ENCODE measurements at places on chromosomes 1 and 21.

GRCh38 chr1:117138106-117138505 lies 16.6 kb upstream of the TRIM45 start:
- no peak for DNase-seq

DNA sequence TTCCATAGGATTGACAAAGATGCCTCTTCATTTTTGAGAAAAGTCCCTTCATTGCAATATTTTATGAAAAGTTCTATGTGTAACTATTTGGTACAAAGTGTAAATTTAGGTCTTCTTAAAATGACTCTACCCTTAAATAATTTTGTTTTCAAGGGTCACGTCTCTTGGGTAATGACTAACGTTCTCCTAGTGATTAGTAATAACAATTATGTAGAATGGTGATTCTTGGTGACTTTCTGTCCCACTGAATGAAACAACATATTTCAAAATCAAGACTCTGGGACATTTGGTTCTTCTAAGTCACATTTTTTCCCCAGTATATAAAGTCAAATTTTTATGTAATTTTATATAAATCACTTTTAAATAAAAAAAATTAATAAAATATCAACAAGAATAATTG lies 277.5 kb upstream of the ADAMTS5 start:
- no peak for DNase-seq

DNA sequence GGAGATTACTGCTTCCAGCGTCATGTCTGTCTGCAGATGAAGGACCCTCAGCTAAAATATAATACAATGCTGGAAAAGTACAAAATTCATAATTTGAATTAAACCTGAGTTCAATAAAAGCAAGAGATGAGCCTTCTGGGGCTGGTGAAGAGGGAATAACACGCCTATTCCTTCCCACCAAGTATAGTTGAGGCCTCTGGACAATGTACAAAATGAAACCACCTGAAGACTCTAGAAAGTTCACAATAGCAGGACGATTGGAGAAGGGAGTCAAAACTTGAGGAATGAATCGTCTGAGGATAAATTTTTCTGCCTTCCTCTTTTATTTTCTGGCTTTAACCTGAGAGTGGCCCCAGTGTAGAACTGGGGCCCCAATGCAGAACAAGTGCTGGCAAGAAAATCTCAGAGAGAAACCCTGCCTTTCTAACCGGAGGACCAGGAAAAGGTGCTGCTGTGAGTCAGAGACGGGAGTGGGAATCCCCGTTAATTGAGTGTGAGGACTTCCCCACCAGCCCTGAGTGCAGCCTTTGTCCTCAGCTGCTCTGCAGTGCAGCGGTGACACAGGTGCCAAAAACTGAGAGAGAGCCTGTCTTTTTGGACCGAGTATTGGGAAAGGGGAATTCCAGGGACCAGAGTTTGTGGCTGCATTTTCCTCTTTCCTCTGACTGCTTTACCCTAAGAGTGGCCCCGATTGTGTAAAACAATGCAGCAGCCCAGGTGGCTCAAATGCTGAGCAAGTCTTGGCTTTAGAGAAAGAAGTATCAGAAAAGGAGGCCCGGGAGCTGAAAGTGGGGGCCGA lies 264.9 kb downstream of the DYRK1A start:
- no peak for DNase-seq

DNA sequence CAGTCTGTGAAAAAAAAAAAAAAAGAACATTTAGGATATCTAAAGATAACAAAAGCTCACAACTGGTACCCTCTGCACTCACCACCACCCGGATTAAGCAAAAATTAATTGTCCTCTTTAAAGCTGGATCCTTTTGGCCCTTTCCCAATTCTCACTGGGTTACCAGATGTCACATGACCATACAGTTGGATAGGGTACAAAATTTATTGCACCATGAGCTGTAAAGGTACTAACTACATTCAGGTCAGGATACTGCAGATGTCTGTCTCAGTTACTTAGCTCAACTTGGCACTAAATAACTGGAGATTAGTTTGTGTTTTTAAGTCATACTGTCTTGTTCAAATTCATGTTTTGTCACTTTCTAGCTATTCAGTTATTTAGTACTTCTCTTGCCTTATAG lies 96.3 kb downstream of the GPATCH2 start:
- DNase-seq = no peak

GRCh38 chr1:230189341-230189740 lies 122.3 kb downstream of the GALNT2 start:
- no peak for DNase-seq

DNA sequence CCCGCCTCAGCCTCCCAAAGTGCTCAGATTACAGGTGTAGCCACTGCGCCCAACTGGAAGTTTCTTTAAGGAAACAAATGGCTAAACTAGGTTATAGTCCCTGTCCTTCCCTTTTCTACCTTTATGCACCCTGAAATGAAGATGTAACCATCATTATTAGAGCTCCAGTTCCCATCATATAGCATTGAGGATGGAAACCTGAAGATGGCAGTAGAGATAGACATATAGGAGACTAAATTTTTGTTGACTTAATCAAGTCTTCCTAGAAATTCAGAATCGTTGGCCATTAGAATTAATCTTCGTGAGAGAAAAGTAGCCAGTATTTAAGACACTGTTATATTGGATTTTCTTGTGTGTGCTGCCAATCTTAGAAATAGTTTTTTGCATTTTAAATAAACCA lies 1016.3 kb upstream of the NCAM2 start:
- DNase-seq = no peak

GRCh38 chr1:147651466-147651865 lies 18.9 kb downstream of the ACP6 start:
- DNase-seq = no peak

DNA sequence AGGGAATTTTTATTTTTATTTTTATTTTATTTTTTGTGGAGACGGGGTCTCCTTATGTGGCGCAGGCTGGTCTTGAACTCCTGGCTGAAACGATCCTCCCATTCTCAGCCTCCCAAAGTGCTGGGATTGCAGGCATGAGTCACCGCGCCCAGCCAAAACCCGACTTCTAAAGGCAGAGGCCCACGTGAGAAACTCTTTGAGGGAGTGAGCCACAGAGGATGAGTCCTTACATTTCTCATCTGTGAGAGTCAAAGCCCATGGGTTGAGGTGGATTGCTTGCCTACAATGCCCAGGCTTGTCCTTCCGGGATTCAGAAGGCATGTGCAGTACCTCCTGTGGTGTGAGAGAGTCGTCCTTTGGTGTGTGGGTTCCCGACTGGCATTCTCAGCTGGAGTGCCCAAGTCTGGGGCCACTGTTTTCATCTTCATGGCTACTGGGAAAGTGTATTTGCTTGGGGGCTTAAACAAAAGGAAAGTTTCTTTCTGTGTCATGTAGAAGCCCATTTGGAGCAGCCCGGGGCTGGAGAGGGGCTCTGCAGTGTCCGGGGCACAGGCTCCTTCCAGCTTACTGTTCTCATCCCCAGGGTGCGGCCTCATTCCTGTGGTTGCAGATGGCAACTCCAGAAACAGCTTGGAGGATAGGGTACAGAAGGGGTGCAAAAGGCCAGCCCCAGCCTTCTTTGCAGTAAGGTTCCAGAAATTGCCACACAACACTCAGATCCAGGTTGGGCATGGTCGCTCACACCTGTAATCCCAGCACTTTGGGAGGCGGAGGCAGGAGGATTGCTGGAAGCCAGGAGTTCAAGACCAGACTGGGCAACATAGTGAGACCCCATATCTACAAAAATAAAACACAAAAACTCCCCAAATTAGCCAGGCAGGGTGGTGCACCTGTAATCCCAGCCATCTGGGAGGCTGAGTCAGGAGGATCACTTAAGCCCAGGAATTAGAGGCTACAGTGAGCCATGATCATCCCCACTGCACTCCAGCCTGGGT lies 29.4 kb upstream of the CSF3R start:
- DNase-seq = no peak

- no peak for DNase-seq
Observed at GRCh38 chr1:92834617-92835016, 2.8 kb downstream of the RPL5 start.

DNA sequence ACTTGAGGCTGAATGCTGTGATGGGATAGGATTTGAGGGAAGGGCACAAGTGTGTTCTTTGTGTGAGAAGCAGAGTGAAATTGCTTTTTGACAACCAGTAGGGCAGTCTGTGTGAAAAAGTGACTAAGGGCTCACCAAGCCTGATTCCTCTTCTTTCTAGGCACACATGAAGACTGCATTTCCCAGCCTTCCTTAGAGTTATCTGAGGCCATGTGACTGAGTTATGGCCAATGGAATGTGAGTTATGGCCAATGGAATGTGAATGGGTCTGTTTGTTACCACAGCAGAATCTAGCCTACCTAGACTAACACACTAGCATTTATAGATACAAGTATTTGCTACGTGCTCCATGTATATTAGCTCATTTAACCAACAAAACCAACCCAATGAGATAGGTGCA lies 35.3 kb upstream of the DIRAS3 start:
- DNase-seq = no peak

DNA sequence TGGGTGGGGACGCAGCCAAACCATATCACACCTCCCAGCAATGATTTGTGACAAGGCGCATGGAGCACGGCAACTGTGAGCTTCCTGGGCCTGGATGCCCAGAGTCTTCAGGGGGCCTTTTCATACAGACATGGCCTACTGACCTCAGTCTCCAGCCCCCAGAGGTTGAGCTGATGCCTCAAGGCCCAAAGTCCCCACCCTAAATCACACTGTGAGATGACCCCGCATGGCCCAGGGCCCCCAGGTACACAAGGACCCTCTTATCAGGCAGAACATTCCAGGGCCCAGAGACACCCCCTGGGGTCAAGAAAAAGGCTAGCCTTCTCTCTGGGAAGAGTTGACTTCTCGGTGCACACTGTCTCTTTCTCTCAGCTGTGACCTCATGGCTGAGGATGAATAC lies 179.7 kb upstream of the C1orf174 start:
- no peak for DNase-seq

DNA sequence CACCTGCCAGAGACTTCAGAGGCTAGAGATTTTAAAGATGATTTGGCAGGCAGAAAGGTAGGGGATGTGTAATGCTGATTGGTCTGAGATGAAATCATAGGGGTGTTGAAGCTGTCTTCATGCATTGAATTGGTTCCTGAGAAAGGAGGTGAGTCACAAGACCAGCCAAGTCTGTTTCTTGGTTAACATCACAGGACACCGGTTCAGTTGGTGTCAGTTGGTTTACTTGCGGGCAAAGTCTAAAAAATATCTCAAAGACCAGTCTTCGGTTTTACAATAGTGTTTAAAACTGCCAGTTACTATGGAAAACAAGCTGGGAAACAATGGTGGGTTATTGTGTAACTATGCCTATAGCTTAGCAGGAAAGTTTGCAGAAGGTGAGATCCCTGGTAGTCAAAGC lies 305.9 kb downstream of the BARHL2 start:
- no peak for DNase-seq

DNA sequence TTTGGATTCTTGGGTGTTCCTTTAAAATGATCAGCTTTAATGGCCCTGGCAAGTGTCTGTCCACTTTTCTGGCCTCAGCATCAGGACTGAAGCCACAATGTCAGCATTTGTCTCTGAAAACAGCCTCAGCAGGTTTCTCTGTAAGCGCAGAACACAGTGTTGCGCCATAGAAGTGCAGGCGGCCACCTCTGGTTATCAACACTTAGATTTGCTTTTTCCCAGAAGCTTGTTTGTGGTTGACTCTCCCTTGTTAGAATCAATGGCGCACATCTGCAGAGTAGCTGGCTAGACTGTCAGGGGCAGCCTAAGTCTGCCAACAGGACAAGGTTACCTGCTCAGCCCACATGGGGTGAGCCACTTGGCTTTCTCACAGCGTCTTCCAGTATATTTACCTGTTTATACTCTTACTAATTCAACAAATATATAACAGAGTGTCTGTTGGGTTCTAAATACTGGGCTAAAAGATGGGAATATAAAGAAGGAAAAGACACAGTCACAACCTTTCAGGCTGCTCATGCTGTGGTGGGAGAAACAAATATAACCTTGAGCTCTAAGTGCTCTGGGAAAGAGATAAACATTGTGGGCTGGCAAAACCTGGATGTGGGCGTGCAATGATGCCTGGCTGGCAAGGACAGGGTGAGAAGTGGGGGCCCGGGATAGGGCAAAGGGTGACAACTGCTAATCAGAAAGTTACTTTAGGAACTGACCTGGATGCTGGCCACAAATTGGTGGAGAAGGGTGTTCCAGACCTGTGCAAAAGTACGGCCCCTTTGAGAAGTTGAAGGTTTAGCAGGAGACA lies 149.3 kb upstream of the KIAA0040 start:
- DNase-seq = no peak

DNA sequence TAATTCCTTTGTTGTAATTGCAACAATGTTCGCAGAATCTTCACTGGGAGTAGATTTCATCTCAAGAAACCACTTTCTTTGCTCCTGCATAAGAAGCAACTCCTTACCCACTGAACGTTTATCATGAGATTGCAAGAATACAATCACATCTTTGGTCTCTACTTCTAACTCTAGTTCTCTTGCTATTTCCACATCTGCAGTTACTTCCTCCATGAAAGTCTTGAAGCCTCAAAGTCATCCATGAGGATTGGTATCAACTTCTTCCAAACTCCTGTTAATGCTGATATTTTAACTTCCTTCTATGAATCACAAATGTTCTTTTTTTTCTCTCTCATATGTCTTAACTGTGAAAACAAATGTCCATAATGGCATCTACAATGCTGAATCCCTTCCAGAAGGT lies 118.6 kb upstream of the RAB4A start:
- DNase-seq = no peak

GRCh38 chr21:33206771-33207281 lies 22.9 kb upstream of the IFNAR2 start:
- DNase-seq = no peak

- no peak for DNase-seq
Observed at GRCh38 chr1:78072216-78072615, 26.4 kb downstream of the GIPC2 start.

DNA sequence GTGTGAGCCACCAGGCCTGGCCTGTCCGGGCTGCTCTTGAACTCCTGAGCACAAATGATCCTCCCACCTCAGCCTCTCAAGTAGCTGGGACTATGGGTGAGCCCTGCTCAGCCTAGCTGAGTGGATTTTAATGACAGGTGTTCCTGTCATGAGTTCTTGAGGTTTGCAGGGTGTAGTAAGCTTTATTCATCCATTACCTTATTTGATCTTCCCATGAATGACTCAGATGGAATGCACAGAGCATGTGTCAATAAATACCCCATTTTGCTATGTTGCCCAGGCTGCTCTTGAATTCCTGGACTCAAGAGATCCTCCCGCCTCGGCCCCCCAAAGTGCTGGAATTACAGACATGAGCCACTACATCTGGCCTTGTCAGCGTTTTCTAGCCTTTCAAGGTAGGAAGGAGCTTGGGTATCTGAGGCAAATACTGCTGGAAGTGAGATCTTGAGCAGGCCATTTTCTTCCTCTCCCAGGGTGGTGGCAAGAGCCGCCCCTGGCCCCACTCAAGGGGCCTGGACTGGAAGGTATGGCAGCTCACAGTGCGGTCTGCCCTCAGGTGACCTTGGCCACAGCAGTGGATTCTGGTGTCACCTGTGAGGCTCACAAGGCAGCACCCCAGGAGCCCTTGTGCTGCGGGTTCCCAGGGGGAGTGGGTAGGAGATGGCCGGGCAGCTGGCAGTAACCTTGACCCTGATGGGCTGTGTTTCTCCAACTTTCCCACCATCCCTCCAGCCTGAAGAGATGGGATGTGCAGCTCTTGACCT lies 20.0 kb downstream of the PIK3CD start:
- DNase-seq = no peak

DNA sequence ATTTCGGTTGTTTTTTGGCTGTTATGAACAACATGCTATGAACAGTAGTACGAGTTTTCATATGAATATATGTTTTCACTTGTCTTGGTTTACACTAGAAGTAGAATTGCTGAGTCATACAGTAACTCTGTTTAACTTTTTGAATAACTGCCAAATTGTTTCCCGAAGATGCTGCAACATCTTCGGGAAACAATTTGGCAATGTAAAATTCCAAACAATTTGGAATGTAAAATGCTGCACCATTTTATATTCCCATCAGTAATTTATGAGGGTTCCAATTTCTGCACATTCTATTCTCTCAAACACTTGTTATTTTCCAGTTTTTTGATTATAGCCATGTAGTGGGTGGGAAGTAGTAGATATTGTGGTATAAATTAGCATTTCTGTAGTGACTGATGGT lies 11.6 kb downstream of the PCBP3 start:
- DNase-seq = no peak
